Cortex of kidney (tissue), 1 donor: ENCODE measurements at places on chromosomes 11 and 22.

GRCh38 chr11:33347490-33348125, 90.4 kb downstream of the HIPK3 start:
- no peak for DNase-seq

DNA sequence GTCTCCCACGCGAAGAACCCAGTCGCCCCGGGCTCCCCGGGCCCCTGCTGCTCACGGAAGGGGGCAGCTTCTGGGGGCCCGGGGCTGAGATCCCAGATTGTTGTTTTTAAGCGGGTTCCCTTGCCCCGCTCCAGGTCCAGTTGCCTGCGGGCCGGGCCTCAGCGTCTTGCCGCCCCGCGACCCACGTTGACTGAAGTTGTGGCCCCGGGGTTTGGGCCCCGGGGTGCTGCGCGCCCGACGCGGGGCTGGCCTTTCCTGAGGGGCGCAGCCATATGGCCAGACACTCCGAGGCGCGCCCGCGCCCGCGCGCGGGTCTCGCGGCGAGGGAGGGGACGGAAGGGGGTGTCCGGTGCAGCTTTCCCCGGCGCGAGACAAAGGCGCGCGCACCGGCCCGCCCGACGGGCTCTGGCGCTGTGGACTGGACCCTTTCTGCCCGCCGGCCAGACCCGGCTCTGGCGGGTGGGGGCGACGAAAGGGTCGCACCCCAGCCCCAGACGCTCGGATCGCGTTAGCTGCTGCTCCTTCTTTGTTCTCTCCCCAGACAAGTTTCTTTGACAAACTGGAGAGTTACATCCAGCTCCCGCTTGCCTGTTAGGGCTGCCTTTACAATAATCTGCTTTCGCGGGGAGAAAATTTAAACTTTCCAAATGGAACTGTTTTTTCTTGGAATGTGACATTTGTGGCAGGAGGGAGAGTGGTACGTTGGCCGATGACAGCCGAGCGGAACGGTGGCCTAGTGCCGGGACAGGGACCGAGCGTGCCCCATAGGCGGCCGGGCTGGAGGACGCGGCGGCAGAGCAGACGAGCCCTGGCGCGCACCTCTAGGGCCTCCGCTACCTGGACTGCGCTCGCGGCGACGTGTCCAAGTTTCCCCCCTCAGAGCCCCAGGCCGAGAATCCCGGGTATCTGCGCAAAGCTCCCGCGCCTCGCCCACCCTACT, 716 bp downstream of the AMOTL1 start:
- DNase-seq: no peak

DNA sequence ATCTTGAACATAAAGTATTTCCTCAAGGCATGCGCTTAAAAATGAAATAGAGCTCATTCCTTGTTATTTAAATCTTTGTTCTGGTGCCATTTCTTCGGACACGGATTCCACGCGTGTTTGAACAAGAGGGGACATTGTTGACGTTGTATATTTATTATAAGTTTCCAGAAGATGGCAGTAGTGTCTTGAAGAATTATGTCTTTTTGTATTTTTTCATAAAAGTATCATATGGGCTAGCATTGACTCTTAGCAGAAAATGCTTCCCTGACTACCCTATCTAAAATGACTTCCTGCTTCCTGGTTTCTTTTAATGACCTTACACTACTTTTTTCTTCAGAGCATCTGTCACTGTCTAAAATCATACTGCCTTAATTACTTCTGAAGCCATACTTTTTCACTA, 20.4 kb downstream of the BIRC2 start:
- DNase-seq: no peak

DNA sequence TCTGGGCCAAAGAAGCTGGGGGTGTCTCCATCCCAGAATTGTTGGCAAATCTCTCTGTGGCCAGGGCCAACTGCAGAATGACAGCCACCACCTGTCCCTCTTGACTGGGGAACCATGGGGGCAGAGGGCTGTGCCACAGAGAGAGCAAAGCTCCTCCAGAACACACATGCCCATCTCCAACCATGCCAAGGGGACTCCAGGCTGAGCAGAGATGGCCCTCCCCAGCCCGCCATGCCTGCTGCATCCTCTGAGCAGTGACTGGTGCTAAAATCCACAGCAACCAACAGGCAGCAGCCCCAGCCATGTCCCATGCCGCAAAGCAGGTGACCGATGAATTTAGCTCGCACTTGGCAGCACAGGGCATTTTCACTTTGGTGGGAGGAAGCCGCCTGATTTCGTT, 45.0 kb downstream of the LARGE1 start:
- no peak for DNase-seq

GRCh38 chr22:19766511-19767426, 6.2 kb downstream of the TBX1 start:
- DNase-seq: no peak

DNA sequence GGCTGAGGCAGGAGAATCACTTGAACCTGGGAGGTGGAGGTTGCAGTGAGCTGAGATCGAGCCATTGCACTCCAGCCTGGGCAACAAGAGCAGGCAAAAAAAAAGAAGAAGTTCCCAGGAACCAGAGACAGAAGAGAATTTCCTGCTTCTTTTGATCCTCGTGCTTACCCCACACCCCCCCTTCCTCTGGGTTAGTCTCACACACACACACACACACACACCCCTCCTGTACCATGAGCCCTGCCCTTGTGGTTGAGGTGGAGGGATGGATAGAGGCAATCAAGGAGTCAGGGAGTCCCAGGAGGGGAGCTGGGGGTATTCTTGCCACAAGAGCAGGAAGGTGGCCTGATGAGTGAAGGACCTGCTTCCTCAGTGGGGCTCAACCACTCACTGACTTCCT, 4.1 kb upstream of the UBE2L6 start:
- DNase-seq: no peak

DNA sequence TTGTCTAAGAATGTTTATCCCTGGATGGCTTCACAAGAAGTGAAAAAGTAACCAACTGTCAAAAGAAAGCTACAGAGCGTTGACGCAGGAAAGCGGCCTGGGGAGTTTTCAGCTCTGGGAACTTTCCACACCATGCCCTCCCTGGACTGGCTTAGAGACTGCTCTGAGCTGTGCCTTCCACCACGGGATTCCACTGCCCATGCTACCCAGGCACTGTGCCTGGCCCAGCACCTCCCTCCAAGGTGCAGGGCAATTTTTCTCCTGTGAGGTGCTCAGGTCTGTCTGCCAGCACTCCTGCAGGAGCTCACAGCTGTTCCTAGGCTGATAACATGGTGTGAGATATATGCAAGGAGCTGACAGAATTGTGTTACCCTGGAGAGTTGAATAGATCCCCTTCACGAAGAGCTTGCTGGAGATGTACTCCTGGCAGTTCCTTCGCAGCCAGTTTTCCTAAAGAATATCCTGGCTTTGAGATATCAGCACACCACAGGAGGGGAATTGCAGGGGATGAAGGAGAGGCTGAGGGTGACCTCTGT, 258.3 kb upstream of the B3GAT1 start:
- DNase-seq: no peak

GRCh38 chr11:64379817-64380709, 21.1 kb downstream of the RPS6KA4 start:
- DNase-seq: no peak

GRCh38 chr11:130126516-130126915, 33.1 kb upstream of the ST14 start:
- DNase-seq: no peak

DNA sequence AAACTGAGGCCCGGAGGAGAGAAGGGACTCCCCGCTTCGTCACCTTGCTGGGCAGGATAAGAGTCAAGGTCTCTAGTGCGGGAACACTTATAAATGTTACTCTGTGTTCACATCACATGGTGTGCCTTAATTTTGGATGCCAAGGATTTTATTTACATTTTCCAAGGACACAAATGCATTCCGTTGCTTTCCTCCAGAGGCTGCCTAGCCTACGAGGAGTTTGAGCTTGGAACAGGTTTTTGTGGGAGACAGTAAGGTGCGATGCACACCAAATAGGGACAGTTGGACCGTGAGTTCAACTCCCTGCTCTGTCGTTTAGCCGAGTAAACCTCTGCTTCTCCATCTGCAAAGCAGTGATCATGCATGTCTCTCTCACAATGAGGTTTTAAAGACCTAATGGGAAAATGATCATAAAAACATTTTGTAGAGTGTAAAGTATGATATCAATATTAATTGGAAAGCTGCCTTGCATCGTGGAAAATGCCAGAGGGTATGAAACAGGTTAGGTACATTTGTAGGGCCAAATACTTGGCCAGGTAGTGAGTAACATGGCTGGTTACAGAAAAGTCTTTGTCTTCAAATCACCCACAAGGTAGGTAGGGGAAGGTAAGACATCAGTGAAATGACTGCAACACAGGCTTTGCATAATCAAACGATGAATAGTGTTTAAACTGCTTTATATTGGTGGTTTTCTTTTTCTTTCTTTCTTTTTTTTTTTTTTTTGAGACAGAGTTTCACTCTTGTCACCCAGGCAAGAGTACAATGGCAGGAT, 61.8 kb downstream of the ST3GAL4 start:
- DNase-seq: no peak

- no peak for DNase-seq
Measured at GRCh38 chr22:29030016-29030617, 31.5 kb downstream of the C22orf31 start.

GRCh38 chr11:66550887-66551286, 4.2 kb downstream of the ACTN3 start:
- no peak for DNase-seq

- DNase-seq: no peak
Measured at GRCh38 chr11:114279792-114280546, 16.2 kb upstream of the NNMT start.

- no peak for DNase-seq
Measured at GRCh38 chr11:62242021-62242420, at the start of gene SCGB1D2. TSS of gene SCGB1D2 (plus strand) at chr11:62242239. CDS start at chr11:62242308, 69 bp downstream.

DNA sequence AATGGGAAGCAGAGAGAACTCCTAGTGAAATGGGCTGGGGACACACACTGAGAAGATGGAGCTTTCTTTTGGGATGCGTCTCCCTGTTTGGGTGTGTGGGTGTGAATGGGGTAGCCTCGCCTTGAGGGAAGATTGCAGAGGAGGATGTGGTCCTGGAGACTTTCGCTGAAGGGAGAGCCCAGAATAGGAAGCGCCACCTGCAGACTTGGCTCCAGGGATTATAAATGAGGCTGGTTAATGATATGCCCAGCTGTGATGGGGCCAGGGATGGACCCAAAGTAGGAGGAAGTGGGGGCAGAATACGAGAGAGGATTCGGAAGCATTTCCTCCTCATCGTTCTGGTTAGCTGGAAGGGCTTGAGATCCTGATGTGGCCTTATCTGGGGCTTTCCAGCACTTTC, 13.7 kb downstream of the RELT start:
- DNase-seq: no peak

GRCh38 chr11:58832056-58832645, 12.4 kb downstream of the GLYATL2 start:
- no peak for DNase-seq

DNA sequence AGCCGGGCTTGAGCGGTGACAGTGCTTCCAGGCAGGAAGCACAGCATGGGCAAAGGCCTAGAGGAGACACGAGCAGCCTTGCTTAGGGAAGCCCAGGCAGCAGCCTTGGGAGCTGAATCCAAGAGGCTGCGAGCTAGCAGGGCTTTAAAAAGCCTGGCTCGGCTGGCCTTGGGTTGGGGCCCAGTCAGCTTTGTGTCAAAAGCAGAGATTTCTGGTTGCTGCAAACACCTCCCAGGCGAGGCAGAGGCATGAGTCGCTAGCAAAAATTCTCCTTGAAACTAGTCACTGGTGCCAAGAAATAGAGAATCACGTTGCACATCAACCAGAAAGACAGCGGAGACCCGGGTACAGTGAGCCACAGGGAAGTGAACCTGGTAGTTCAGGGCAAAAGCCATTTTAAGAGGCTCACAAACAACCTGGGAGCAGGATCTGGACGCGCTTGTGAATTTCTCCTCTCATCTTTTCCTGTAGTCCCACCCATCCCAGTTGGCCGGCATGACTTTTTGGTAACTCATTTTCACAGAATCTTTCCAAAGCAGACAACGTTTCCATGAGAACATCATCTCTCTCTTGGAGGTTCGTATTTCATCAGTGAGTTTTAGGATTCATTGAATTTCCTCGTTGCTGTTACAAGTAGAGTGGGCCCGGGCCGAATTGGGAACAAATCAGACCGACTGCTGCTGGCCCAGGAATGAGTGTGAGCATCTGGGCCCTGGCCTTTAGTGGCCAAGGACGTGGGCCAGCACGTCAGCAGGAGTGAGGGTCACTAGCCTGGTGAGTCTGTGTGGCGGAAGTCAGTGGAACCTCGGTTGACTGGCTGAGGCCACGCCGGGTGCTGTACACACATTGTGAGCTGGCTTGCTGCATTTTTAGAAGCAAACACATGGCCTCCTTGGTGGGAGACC, 16.4 kb upstream of the FGF4 start:
- no peak for DNase-seq

- no peak for DNase-seq
Measured at GRCh38 chr11:32280339-32280738, 155.0 kb downstream of the WT1 start.

- no peak for DNase-seq
Measured at GRCh38 chr22:42174062-42174461, 43.5 kb upstream of the CYP2D6 start.

GRCh38 chr11:117618302-117618981, 178.6 kb downstream of the DSCAML1 start:
- no peak for DNase-seq

DNA sequence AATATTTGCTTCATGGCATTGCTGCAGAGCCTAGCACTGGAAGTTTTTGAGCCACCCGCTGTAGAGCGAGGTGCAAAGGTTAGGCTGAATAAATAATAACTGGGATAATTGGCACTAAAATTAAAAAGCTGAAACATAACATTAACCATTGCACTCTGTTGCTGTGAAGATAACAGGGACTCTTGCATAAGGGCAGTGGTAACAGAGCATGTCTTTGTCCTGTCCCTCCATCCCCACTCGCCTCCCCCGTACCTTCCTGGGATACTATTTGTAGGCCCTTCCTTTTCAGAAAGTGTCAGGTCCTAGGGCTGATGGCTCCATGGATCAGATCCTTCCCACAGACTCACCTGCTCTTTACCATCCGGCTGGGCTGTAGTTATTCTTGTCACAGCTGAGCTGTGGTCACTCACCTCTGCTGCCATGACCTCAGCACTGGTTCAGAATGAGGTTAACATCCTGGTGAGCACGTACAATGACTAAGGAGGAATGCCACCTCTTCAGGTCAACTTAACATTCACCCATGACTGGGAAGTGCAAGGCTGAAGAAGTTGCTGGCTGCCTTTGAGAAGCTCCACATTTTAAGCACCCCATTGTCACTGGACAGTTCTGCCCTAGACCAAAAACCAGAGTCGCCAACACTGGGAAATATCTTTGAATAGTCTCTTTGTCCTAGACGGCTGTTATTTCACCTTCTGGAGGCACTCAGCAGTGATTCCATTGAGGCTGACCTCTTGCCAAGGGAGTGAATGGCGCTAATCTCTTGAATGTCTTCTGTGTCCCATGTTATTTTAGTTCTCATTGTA, 103.2 kb upstream of the KIRREL3 start:
- DNase-seq: no peak
